Upper lobe of left lung (tissue), 6 donors: ENCODE measurements at places on chromosomes 16 and 17. TPM values are rescaled to one million over a fixed set of nuclear protein-coding genes. Genes with fewer than 3 reads are reported as not detected.

GRCh38 chr16:84842516-84843148 lies 22.8 kb downstream of the CRISPLD2 start:
- DNase-seq = no peak

DNA sequence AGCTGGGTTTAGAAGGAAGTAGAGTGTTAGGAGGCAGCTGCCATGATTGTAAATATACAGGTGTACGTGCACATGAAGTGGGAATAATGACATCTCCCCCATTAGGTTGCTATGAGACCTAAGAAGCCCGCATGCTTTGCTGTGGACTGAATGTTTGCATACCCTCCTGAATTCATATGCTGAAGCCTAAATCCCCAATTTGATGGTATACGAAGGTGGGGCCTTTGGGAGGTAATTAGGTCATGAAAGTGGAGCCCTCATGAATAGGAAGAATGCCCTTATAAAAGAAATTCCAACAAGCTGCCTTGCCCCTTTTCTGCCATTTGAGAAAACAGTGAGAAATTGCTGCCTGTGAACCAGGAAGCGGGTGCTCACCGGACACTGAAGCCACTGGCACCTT lies 44.0 kb downstream of the CCDC182 start:
- no peak for DNase-seq

DNA sequence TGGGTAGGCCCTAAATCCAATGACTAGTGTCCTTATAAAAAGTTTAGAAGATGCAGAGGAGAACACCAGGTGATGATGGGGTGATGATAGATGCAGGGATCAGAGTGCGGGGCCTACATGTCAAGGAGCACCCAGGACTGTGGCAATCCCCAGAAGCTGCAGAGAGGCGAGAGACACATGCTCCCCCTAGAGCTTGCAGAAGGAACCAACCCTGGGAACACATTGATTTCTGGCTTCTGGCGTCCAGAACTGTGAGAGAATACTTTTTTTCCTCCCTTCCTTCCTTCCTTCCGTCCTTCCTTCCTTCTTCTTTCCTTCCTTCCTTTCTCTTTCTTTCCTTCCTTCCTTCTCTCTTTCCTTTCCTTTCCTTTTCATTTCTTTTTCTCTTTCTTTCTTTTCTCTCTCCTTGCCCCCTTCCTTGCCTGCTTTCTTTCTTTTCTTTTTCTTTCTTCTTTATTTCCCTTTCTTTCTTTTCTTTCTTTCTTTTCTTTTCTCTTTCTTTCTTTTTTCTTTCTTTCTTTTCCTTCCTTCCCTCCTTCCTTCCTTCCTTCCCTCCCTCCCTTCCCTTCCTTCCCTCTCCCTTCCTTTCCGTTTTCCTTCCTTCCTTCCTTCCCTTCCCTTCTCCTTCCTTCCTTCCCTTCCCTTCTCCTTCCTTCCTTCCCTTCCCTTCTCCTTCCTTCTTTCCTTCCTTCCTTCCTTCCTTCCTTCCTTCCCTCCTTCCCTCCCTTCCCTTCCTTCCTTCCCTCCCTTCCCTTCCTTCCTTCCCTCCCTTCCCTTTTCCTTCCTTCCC lies 134.3 kb downstream of the HAPSTR1 start:
- DNase-seq = no peak

DNA sequence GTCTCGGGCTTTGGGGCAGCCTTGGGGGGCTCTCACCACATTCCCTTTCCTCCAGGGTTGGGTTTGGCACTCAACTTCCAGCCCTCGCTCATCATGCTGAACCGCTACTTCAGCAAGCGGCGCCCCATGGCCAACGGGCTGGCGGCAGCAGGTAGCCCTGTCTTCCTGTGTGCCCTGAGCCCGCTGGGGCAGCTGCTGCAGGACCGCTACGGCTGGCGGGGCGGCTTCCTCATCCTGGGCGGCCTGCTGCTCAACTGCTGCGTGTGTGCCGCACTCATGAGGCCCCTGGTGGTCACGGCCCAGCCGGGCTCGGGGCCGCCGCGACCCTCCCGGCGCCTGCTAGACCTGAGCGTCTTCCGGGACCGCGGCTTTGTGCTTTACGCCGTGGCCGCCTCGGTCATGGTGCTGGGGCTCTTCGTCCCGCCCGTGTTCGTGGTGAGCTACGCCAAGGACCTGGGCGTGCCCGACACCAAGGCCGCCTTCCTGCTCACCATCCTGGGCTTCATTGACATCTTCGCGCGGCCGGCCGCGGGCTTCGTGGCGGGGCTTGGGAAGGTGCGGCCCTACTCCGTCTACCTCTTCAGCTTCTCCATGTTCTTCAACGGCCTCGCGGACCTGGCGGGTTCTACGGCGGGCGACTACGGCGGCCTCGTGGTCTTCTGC lies 8.4 kb downstream of the SLC16A3 start:
- DNase-seq = peak; percentile 88

DNA sequence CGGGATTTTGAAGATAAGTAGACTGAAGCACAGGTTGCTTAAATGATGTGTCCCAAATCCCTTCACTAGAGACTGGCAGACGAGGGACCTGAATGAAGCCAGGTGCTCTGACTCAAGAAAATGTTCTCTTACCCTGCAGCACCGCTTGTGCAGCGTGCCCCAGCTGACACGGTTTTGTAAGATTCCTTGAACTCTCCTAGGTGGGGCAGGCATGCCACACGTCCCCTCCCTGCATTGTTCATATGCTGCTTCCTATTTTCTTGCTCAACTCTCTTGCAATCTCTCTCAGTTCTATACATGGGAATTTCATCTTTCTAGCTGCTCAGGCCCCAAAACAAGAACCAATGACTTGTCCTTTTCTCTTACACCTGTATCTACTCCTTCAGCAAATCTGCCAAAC lies 22.1 kb upstream of the HNF1B start:
- DNase-seq = no peak

Gene MED13
- total RNA-seq = 62.6 TPM
